Stimulated activated CD8-positive, alpha-beta memory T cell treated with anti-CD3 and anti-CD28 coated beads, Interleukin-12 subunit alpha, Interleukin-12 subunit beta, amount 100 ng/mL, for 1 hour (primary cell): ENCODE measurements at places on chromosomes 6 and 20.

DNA sequence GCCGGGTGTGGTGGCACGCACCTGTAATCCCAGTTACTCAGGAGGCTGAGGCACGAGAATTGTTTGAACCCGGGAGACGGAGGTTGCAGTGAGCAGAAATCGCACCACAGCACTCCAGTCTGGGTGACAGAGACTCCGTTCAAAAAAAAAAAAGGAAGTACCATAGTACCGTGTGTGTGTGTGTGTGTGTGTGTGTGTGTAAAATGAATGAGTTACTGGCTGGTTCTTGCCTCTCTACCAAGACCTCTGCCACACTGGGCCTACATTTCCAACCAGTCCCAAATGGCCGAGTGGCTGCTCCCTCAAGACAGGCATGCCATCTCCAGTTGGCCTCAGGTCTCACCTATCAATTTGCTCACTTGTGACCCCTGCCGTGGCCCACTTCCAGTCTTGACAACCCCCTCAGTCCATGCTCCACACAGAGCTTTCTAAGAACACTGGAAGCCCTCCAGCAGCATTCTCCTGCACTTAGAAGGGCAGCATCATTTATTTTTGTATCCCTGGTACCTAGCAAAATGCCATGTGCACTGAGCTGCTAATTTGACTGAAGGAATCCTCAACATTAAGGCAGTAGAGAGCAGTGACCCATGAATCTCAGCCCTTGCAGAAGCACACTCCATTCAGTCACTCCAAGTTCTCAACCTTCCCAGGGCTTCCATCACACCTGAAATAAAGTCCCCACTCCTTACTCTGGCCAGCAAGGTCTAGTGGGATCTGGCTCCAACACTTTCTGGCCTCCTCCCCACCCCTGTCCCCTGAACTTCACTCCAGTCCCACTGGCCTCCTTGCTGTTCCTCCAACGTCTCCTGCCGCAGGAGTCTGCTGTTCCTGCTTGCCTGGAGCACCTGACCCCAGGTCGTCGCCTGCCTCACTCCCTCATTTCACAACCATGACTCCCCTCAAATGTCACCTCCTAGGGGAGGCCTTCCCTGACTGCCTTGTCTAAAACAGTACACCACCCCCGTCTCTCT is 29.9 kb downstream of the COX4I2 start:
- no peak for DNase-seq

DNA sequence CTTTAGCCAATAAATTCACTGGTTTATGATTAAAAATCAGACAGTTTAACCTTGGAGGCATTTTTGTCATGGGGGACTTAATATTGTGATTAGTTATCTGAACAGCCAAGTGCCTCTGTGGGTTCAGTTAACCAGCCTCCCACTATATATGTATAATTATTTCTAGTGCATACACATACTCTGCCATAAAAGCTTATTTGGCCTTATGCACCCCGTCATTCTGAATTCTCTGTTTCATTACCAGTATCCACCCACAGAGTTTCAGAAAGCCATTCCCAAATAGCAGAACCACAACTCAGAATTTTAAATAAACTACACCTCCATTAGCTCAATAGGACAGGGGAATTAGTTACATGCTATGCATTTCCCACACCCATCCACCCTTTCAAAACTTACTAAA is 279.7 kb downstream of the ZFAND3 start:
- no peak for DNase-seq

DNA sequence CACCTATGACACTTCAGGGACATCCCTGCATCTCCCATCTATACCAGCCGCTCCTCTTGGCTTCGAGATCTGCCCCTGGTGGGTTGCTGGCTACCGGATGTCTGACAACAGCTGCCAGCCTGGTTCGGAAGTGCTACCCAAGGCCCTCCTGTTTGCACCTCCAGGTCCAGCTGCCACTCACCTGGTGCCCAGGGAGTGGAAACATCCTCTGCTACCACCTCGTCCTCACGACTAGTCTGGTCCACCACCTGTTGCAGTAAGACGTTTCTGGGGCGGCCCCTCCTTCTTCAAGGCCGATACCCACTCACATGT is 8.3 kb upstream of the PCMTD2 start:
- DNase-seq, result no peak

DNA sequence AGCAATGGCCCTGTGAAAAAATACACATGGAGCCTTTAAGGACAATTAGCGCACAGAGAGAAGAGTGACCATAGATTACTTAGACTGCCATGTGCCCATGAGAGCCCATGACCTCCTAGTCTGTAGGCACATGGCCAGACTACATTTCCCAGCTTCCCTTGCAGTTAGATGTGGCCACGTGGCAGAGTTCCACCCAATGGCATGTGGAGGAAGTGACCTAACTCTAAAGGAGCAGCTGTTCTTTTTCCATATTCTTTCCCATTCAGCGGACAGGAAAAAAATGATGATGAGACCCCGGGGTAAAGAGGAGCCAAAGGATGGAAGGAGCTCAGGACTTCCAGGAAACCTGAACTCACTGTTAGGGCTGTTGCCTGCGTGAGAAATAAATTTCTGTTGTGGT is 116.6 kb downstream of the CBLN4 start:
- no peak for DNase-seq

DNA sequence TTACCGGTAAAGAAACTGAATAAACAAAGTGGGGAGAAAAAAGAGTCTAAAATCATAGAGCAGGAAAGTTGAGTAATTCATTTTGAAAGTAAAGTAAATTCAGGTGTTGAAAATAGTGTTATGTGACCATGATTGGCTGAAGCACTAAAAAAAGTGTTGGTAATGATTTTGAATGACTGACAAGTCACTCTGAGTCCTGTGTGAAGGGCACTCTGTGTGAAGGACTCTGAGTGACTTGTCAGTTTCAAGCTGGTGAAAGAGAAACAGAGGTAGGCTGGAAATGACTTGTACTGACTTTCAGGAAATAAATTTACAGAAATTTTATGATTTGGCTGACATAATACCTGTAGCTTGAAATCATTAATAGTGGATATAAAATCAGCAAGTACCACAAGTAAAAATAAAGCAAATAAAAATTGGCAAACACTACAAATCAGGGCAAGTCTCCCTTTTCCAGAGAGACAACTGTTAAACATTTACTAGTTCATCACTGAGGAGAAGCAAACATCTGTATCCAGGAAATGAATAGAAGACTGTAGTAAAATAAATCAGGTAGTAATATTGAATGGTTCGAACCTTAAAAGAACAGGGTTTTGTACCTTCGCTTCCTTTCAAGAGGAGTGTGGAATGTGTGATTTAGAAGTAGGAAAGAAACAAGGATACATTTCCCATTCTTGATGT is 630.6 kb downstream of the GRIK2 start:
- DNase-seq, result no peak

GRCh38 chr6:140773276-140773675 is 1359.4 kb upstream of the GJE1 start:
- no peak for DNase-seq
